Osteoblast (primary cell): ENCODE measurements at places on chromosomes 3 and 15. TPM values are rescaled to one million over a fixed set of nuclear protein-coding genes. Genes with fewer than 3 reads are reported as not detected.
A peak's percentile ranks its signal among the peaks of the same experiment; 100 is the strongest.

Gene LMAN1L
- under 0.01 TPM in 1 of 2 replicates, not detected in the other for total RNA-seq

Gene CACNA2D2
- not detected in 2 replicates for total RNA-seq

DNA sequence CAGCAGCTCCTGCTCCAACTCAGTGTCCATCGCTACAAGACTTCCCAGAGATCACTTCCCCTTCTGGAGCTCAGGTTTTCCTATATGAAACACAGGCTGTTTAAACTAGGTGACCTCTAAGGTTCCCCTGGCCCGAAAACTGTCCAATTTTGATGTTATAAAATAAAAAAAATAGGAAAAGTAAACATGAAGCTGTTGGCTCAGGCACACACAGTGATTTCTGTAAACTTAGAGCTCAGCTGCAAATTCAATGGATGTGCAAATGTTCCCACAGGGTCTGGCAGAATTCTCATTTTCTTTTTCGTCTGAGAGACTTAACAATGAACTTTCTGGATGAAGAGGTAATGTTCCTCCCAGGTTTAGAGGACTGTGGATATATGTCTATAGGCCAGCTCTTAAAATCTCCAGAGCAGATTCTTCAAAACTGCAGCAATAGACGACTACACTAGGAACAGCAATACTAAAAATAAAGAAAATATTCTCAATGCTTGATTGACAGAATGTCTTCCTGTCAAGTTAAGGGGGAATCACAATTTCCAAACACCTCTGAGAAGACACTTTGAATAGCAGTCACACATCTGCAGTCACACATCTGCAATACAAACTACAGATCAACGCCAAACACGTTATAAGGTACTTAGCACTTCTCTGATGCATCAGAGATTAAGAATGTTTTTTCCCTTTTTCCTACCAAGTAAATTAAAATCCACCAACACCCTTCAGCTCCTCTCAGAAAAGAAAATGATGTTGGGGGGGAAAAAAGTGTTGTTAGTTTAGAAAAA, 2.8 kb downstream of the NUP210 start:
- DNase-seq, result no peak

GRCh38 chr15:70082281-70082900, 15.3 kb downstream of the TLE3 start:
- no peak for DNase-seq

DNA sequence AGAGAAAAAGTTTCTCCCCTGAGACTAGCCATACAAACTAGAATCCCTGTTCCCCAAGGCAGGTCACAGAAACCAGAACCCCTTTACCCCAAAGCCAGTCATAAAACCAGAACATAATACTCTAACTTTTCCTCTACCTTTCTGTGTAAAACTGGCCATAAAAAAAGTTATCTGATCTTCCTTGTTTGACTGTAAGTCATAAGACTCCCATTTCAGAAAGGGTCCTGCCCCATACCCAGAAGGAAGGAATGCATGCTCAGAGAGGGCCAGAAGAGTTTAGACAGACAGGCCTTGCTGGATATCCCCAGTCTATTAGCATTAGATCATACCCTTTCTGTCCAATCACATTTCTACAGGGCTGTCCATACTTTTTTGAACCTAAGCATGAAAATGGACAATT, 27.2 kb downstream of the SCN11A start:
- no peak for DNase-seq

Gene CD80
- total RNA-seq, result 2.5 and 3.2 TPM in 2 replicates

DNA sequence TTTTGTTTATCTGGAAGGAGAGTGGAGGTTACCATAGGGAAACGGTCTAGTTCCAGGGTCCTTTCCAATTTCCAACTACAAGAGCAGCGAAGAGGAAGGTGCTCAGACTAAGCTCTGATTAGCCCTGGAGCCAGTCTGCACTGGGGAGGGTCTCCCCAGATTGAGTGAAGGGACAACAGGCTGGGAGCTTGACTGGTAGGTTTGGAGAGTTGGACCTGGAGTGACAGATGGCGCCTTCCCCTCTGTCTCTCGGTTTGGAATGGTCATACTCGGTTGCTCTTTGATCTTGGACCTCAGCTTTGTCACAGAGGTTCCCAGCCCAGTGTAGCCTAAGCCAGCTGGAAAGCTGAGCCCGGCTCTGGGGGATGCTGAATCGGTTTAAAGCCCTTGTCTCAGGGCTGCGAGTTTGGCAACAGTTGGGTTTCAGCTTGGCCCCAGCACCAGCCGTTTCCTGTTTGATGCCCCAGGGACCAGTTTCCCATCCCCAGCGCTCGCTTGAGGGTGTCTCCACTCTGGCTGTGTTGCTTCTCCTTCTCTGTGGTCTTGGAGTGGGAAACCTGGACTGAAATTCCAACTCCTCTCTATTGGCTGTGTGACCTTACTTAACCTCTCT, 53.1 kb upstream of the ULK4 start:
- DNase-seq, result peak; percentile 91

- DNase-seq, result peak; percentile 78
Observed at GRCh38 chr15:66294932-66295235, 1.5 kb downstream of the DIS3L start.

Gene TAGLN3
- not detected in 2 replicates for total RNA-seq

DNA sequence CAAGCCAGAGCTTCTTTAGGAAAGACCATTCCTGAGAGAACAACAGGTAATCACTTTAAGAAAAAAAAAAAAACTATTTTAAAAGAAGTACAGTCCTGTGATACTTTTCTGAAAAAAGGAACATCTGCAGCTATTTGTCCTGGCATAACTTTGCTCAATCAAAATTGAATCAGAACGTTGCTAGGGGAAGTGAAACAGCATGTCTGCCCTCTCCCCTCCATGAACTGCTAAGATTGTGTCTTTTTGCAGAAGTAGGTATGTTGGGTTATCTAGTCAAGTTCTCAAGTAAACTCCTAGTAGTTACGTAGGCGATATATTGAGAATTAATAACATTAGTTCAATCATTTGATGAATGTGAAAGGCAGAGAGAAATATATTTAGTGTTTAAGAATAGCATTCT, 1013.3 kb downstream of the TUSC7 start:
- DNase-seq, result no peak

DNA sequence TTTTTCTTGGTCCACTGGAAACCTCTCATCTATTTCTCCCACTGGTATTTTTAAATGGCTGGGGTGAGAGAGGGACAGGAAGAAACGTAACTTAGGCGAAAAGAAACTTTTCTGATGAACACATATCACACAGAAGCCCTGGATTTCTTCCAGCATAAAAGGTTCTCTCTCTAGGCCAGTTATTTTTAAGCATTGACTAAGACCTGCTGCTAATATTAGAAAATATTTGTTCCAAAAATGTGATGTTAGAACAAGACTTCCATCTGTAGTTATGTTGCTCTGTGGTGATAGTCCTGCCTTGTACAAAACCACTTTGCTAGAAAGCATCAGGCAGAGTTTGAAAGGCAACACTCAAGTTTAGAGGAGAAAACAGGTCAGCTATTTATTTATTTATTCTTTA, 537.7 kb downstream of the MCTP2 start:
- no peak for DNase-seq

Gene UNC13C
- under 0.01 TPM in 1 of 2 replicates, not detected in the other for total RNA-seq

- DNase-seq, result no peak
Observed at GRCh38 chr15:96837241-96837970, 506.9 kb downstream of the NR2F2 start.

DNA sequence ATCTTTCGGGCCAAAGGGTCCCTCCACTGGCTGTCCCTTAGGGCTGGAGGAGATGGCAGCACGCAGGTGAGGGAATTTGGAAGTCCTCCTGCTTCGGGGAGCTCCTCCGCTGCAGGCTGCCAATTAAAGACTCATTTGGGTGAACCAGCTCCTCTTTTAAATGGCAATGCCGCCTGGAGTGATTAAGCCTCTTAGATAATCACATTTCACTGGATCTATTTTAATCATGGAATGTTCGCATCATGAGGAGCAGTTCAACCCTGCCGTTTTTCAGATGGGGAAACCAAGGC, 117.9 kb downstream of the LIPC start:
- no peak for DNase-seq

DNA sequence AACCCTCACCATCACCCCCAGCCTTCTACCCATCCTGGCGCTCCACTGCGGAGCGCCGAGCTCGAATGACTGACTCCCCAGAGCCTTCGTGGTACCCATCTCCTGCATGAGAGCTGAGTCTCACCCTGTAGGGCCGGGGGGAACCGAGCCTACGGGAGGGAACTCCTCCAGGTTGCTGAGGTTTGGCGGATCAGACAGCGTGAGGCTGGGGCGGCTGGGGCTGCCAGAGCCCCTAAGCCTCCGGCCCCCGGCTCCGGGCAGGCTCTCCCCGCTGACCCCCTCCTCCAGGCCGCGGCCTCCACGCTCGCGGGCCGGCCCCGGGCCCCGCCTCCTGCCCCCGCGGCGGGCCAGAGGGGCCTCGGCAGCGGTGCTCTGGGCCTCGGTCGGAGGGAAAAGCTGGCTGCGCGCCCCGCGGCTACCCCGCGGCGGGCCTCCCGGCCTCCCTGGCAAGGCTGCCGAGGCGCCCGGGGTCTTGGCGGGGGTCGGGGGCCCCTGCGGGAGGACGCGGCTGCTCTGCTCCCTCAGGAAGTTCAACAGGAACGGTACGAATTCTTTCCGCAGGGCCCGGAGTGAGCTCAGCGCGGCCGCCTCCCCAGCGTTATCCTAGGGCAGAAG, 643 bp downstream of the CDAN1 start:
- DNase-seq, result peak; percentile 87

- no peak for DNase-seq
Observed at GRCh38 chr15:92845126-92845508, 55.0 kb upstream of the CHD2 start.

DNA sequence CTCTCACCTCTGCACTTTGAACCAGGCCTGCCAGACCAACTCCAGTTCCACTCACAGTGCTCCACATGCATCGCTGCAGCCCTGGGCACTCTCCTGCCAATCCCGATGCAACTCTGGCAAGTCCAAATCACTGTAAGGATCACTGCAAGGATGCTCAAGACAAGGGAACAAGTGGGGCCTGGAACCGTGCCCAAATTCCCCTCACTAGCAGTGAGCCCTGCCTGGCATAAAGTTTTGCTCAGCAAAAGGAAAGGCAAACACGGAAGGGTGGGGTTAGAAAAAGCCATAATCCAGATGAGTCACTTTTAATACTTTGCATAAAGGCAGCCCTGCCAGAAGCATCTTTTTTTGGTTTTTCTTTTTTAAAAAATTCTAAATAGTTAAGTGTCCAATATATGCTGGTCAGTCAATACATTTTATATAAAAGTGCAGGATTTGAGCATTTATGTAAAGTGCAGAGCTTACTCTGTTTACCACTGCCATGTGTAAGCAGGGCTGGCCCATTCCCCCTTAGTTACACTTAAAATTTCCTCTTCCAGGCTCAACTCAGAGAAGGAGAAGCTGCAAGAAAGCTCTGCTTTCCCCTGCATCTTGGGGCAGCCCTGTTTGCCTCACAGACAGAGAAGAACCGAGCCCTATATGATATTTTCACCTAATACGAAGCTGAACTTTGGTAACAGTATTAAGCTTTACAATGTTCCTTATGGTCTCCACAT, 102.2 kb downstream of the CD47 start:
- no peak for DNase-seq

GRCh38 chr3:186642014-186642413, 1.8 kb downstream of the FETUB start:
- DNase-seq, result no peak

GRCh38 chr3:23888617-23889228, 28.1 kb downstream of the NKIRAS1 start:
- no peak for DNase-seq

GRCh38 chr15:83930392-83931212, 276.7 kb downstream of the ADAMTSL3 start:
- DNase-seq, result no peak

- peak; percentile 70 for DNase-seq
Observed at GRCh38 chr3:177150970-177151627, 46.2 kb downstream of the TBL1XR1 start.

Gene GADL1
- total RNA-seq, result not detected in 2 replicates

DNA sequence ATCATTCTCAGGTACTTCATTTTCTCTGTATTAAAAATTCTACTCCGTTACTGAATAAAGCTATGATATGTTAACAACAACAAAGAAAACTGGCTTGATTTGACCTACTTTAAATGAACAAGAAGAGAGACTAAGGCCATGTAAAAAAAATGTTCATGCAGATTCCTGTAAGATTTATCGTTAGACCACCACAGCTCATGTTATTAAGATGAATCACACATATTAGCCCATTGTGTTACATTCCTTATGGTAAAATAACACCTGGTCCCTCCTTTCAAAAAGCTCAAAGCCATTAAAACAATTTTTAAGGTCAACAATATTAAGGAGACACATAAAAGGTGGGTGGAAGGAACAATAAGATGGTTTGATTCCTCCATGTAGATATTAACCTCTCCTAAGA, 6.3 kb downstream of the THOC7 start:
- no peak for DNase-seq

- no peak for DNase-seq
Observed at GRCh38 chr3:41331041-41331440, 131.7 kb downstream of the CTNNB1 start.

GRCh38 chr3:114110439-114110838, 53.9 kb downstream of the QTRT2 start:
- no peak for DNase-seq

GRCh38 chr3:24802614-24803013, 308.0 kb upstream of the THRB start:
- DNase-seq, result no peak
